ENCODE measurements at places on chromosomes 4 and X. TPM values are rescaled to one million over a fixed set of nuclear protein-coding genes. Genes with fewer than 3 reads are reported as not detected.

TRIML1 gene
- not detected for total RNA-seq

PABPC4L gene
- total RNA-seq, result 1.2 TPM

AP1S2 gene
- total RNA-seq, result 140 TPM

DNA sequence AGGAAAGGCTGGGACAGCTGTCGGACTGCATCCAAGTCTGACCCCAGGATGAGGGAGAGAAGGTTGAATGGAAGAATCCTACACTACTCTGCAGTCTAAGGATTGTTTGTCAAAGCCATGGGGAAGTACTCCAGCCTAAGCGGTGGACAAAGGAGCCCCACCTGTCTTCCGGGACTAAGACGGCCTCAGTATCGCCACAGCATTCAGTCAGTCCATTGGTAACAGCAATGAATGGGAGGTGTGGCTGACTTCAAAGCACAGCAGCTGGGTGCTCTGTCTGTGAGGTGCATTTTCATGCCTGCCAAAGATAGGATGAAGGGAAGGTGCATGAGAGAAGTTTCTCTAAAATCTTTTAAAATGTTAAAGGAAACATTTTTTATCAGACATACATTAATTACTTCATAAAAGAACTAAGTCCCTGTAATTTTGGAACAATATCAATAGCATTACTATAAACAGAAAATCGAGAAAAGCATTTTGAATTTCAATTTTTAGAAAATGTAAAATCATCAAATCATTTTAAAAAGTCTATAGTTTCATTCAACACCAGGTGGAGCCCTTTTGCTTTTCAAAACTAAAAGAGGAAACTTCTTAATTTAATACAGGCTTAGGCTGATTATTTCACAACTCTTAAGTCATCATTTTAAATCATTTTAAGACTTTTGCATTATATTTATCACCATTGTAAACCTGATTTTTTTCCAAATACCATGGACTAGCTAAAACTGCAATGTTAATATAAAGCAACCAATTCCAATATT, 27.6 kb upstream of the INTU start:
- no peaks in the 10 kb centered on the region for H3K36me3 ChIP-seq
- H3K4me3 ChIP-seq, result no peak overlapping the region
- no peak for DNase-seq
- H3K4me1 ChIP-seq, result no peaks in the 10 kb centered on the region
- no peak overlapping the region for H3K27ac ChIP-seq

DNA sequence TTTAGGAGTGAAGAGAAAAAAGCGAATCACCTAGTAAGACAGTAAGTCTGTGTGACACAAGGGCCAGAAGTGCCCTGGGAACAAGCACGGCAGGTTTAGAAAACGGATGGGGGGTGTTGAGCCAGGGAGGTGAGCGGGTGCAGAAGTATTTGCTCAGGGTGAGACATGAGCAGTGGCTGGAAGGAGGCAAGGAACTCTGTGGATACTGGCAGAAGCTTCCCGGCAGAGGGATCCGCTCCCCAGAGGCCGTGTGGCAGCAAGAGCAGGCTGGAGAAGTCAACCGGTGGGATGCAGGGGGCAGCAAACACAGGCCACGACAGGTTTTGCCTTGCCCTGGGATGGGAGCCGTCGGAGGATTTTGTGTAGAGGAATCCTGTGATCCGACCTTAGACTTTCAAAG, 2.3 kb upstream of the UVSSA start:
- peaks cover 18% of the 10 kb centered on the region for H3K4me1 ChIP-seq
- H3K4me3 ChIP-seq, result no peak overlapping the region
- no peak overlapping the region for H3K27ac ChIP-seq
- H3K27me3 ChIP-seq, result no peaks in the 10 kb centered on the region
- H3K36me3 ChIP-seq, result peaks cover 27% of the 10 kb centered on the region

- no peak overlapping the region for H3K27ac ChIP-seq
- H3K36me3 ChIP-seq, result no peaks in the 10 kb centered on the region
These were observed 107.3 kb downstream of the EFNB1 start for GRCh38 chrX:68936126-68936525.

DNA sequence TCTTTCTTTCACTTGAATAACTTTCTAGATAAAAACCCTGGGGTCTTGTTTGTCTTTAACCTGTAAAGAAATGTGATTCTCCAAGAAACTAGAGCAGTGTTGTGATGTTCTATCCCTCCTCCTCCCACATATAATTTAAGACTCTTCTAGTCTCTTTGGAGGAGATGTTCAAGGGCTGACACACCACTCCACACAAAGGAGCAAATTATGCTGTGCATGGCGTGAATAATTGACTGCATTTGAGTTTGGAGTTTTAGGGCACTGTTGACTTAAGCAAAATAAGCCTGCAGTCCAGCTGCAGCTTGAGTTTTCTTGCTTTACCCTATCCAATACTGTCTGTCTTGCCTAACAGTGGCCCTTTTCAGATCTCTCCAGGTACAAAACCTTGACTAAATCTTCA, 119.7 kb downstream of the CHRDL1 start:
- H3K4me3 ChIP-seq, result no peak overlapping the region
- DNase-seq, result no peak
- no peak overlapping the region for H3K27ac ChIP-seq
- no peaks in the 10 kb centered on the region for H3K4me1 ChIP-seq

DNA sequence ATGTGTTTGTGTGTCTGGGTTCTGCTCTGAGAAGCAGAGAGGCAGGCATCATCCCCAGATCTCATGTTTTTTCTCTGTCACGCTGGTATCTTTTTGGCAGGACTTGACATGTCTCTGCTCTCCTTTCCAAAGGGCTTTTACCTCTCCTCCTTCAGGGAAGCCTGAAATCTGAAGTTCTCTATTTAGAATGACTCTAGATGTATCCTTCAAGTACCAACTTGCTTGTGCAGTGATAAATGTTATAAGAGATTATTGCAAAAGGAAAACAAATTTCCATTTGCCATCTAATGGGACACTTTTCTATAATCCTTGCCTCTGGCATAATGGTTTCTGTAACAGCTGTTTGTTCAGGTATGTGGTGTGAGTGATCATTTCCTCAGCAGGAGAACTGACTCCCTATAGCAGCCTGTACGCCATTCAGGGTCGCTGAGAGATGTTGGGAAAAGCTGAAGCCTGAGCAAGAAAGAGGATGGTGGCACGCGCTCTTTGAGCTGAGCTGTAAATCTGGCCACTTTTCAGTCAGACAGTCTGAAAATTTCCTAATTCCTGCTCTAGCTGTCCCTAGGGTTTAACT, 72.5 kb downstream of the CNGA2 start:
- H3K4me1 ChIP-seq, result no peaks in the 10 kb centered on the region
- no peaks in the 10 kb centered on the region for H3K36me3 ChIP-seq
- DNase-seq, result no peak
- H3K4me3 ChIP-seq, result no peak overlapping the region
- H3K27me3 ChIP-seq, result no peaks in the 10 kb centered on the region
- H3K27ac ChIP-seq, result no peak overlapping the region

DNA sequence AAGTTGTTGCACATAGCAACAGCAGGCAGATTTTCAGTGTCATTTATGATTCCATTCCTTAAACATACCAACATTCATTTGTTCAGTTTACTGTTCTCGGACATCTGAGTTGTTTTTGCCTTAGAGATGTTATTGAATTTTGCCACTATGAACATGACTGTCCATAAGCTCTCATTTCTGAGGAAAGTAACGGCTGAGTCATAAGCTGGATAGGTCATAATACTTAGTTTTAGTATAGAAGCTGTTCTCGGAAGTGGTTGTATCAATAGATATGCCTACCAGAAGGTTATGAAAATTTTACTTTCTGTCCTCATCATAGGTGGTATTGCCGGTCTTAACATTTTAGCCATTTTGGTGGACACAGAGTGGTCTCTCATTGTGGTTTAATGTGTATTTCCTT, 157.1 kb upstream of the CLNK start:
- no peaks in the 10 kb centered on the region for H3K36me3 ChIP-seq
- H3K4me3 ChIP-seq, result no peak overlapping the region
- H3K4me1 ChIP-seq, result no peaks in the 10 kb centered on the region
- DNase-seq, result no peak

DNA sequence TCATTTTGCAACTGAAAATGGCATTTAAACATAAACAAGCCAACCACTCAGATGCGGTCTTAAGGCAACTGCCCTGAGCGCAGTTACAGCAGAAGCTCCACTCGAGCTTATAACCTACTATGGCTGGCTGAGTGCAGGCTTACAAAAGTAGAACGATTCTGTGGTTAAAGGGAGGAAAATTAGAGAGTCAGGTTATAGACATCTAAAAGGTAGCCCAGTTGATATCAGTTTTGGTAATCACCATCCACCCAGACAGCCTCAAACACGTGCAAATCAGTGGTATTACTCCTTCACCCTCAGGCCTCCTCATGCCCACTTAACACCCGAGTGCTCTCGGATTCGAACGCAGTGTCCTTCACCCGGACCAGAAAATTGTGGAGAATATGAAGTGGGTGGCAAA, 3.1 kb downstream of the LEF1 start:
- no peaks in the 10 kb centered on the region for H3K36me3 ChIP-seq
- H3K4me3 ChIP-seq, result no peak overlapping the region
- H3K4me1 ChIP-seq, result peaks cover 36% of the 10 kb centered on the region
- no peak for DNase-seq
- no peak overlapping the region for H3K27ac ChIP-seq
- H3K27me3 ChIP-seq, result peaks cover 62% of the 10 kb centered on the region

Measured in esophagus muscularis mucosa (tissue), 4 donors.